ENCODE measurements at places on chromosomes 2 and 18.

DNA sequence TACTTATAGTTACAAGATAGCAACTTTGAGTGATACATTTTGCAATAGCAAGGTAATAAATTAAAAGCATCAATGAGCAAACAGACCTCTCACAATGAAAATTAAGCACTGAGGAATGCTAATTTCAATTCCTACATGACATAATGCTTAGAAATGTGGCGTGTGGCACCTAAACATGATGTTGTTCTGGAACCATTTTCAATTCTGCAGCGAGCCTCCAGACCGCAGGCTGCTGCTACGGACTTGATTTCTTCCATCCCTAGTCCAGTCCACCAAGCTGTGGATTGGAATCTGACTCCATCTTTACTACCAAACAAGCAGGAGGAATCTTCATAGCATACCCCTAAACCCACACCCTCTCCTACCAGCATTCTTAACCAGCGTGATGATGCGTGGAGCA lies 58.7 kb upstream of the ZNF397 start:
- DNase-seq, result no peak

DNA sequence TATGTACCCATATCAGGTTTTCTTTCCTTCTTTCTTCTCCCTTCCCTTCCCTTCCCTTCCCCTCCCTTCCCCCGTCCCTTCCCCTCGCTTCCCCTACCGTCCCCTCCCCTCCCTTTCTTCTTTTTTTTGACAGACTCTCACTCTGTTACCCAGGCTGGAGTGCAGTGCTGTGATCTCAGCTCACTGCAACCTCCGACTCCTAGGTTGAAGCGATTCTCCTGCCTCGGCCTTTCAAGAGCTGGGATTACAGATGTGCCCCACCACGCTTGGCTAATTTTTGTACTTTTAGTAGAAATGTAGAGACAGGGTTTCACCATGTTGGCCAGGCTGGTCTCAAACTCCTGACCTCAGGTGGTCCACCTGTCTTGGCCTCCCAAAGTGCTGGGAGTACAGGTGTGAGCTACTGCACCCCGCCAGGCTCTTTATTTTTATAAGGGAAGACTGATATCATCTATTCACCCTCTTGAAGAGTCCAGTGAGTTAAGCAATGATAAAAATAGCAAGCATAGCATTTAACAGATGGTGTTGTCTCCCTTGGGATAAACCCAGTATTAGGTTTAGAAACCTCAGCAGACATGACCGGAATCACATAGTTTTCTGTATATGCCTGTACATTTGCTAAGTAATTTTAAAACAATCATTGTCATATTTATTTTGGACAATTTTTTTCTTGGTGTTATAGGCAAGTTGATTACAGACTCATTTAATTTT lies 888.4 kb downstream of the TRIB2 start:
- DNase-seq, result no peak

GRCh38 chr2:119028327-119029174 lies 86.6 kb downstream of the MARCO start:
- DNase-seq, result no peak

DNA sequence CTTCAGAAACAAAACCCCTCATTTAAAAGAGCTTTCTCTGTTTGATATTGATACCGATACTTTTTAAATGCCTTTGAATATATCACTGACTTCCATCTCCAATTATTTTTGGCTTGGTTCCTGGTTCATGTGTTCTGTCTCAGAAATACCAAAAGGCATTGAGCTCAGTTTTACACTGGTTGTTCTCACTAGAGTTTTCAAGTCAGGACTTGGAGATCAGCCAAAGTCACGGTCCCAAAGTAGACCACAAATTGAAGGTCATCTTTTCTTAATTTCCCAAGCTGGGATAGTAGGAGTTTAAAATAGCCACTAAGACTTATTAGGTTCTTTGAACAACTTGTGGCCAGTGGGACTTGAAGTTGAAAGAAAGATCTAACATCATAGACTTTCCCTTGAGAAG lies 24.2 kb downstream of the DHRS9 start:
- no peak for DNase-seq

- no peak for DNase-seq
Measured at GRCh38 chr2:127569666-127570065, 34.2 kb downstream of the MYO7B start.

GRCh38 chr18:59736061-59736460 lies 38.8 kb upstream of the CCBE1 start:
- no peak for DNase-seq

GRCh38 chr18:24567199-24567598 lies 106.8 kb downstream of the HRH4 start:
- no peak for DNase-seq

DNA sequence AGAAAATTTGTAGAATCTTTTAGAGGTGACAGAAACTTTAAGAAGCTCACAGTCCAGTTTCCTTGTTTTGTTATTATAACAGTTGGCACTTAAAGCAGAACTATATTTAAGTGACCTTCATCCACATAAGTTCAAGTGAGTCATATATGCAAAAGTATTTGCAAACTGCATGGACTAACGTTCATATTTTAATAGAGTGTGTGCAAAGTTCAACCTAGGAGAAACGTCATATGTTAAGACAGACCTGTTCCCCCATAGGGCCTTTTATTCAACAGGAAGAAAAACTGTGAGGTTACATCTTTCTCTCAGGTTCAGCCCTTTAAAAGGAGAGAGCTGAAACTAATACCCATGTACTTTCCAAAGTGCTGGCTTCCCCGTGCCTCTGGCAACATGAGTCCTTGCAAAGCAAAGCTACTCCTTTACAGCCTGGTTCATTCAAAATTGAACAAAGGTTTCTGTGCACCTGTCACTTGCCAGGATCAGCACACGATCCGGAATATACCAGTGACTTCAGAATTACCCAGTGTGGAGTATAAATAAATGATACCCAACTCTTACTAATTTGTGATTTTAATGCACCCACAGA lies 280.0 kb upstream of the RAB12 start:
- no peak for DNase-seq

- DNase-seq, result no peak
Measured at GRCh38 chr2:85961053-85961452, 72.3 kb upstream of the ST3GAL5 start.

- DNase-seq, result no peak
Measured at GRCh38 chr2:205555566-205556230, 126.6 kb upstream of the NRP2 start.

DNA sequence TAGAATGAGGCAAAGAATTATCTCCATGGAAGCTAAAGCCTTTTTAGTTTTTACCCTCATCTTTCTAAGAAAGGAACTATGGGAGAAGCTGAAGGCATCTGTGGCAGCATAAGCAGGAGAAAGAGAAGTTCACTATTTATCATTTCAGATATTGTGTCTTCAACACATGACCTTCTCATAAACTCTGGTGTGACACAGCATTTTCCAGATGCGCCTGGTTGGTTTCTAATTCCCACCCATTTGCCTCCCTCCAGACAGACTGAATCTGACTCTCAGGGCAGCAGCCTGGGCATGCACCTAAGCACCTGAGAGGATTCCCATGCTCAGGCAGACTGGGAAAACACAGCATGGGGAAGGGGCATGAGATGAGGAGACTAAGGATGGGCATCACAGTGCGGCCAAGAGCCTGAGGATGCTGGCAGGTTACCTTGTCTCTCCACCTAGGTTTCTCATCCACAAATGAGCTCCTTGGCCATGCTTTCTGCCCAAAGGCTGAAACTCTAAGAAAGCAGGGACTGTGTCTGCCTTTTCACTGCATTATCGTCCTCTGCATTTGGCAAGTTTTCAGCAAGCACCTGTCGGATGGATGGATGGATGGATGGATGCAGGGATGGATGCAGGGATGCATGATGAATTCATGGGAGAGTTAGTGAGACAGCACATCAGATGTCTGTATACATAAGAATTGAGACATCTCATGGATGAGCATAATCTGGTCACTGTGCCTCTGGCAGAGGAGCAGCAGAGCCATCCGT lies 28.8 kb upstream of the SULT1C4 start:
- DNase-seq, result no peak

DNA sequence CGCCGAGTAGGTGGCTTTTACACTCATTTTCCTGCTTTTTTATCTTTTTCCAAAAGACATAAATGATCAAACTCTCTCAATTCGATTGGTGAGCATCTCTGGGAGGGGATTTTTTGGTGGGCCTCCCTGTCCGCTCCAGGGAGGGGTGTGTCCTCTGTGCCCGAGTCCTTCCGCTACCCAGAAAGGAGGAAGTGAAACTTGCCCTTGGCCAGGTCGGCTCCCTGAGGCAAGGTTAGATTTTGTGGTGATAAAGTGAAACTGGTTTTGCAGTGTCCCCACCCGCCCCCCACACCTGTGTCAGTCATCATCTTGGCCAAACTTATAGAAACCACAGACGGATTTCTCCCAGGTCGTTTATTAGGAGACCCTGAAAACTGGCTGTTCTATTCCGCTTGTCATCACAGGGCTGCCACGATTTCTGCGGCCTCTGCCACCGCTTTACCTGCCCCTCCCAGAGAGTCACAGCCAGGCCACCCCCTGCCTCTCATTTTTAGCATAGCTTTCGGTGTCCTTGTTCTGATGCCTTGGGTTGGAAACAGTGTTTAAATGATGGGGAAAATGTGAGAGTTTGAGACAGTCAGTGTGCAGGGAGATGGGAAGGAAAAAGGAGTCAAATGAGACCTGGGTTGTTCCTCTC lies 93.6 kb downstream of the SH3BP4 start:
- no peak for DNase-seq

DNA sequence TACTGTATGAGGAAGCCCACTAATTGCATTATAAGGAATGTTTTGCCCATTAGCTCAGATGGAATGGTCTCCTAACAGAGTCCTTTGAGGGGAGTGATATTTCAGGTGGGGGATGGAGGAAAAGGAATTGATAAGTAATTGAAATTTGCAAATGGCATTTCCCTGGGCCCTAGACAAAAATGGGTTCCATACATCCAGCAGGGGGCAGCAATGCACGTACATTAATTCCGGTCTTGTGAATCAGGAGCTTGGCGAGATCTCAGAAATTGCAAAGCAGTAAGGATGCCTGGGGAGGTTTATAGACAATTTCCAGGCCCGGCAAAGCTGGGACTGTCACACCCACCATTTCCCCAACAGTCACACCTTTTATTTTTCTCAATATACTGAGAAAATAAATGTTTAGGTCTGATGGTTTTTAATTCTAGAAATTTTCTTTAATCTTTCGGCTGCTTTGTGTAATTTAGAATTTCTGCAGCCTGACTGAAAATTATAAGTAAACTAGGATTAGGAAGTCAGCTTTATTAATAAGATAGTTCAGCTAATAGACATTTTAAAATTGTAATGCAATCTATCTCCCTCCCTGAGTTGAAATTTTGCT lies 122.8 kb downstream of the LYPD1 start:
- peak; percentile 50 for DNase-seq

DNA sequence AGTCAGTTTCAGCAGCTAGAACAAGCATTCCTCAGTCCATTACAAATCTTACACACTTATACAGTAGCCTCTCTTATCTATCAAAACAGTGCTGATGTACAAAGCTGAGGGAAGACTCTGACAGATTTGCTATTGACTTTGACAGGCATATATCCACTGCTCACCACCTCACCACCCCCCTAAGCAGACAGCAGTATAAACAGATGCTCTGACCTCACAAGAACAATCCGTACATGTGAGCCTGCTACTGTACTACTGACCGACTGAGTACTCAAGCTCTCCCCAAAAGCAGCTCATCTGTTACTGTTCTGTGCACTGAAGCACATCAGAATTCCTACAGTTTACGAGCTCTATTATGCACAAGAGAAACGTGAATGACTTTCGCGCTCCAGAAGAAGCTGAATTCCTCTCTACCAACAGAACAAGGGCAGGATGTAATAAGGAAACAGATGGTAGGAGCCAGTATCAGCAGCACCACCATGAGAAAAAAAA lies 95.6 kb upstream of the PDE1A start:
- no peak for DNase-seq

DNA sequence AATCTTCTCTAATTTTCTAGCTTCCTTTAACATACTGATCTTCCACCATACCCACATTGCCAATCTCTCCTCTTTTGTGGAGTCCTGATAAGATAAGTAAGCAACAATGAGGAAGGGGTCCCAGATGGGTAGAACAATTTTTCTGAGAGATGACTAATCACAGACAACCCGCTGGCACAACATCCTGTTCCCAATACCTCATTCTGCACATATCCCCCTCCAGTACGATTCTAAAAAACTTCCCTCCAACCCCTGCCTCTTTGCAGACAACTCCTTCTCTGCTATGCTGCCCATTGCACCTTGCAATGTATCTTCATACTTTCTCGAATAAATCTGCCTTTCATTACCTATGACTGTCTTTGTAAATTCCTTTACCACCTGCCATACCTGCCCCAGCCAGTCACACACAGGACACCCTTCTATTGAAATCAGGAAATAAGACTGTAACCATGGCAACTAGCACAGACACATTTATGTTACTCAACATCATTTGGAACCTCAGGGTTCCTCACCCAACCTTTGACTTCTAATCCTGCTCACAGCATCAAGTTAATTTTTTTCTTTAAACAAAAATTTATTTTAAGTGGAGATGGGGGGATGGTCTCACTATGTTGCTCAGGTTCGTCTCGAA lies 7.4 kb upstream of the EXOC6B start:
- DNase-seq, result no peak

- DNase-seq, result no peak
Measured at GRCh38 chr2:86006524-86006923, 99.2 kb downstream of the POLR1A start.

DNA sequence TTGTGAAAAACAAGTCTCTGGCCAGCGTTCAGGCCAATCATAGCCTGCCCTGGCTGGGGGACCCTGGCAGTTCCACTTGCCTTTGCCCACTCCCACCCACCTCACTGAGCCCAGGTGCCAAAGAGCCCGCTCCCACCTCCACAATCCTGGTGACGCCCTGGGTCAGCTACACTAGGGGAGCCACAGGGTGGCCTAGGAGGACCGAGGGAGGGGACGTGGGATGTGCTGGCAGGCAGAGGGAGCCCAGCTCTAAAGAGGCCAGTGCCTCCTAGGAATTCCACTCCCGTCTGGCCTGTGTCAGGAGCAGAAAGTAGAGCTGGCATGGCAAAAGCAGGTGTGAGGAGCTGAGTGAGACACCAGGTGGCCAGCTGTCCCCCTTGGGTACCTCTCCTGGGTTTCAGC lies 49.3 kb downstream of the TNS1 start:
- DNase-seq, result no peak

GRCh38 chr2:121688820-121689219 lies 39.6 kb upstream of the CLASP1 start:
- no peak for DNase-seq

GRCh38 chr18:68428661-68429060 lies 286.2 kb downstream of the TMX3 start:
- DNase-seq, result no peak

DNA sequence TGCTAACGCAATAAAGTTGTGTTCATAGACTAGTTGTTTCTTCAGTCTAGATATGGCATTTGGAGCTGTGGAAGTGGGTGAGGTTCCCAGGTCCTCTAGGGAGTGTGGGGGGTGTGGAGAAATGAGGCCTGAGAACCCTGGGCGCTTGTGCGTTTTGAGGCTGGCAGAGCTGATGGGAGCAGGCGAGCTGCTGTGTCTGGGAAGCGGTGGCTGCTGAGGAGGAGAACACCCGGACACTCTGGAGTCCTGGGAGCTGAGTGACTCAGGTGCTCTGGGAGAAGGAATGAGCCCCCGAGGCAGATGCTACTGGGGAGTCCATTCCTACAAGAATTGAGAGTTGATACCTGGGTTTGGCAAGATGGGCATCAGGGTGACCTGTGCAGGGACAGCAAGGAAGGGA lies 67.5 kb downstream of the LPIN1 start:
- DNase-seq, result no peak
